ENCODE measurements at places on chromosomes 3 and 15. TPM values are rescaled to one million over a fixed set of nuclear protein-coding genes. Genes with fewer than 3 reads are reported as not detected.

The ATOSA gene
- total RNA-seq: 120 TPM

The ZNF385D gene
- not detected for total RNA-seq

The CCR9 gene
- total RNA-seq: 4.0 TPM

The SEC62 gene
- 87.4 TPM for total RNA-seq

The ZNF80 gene
- total RNA-seq: 0.97 TPM

The ZNF662 gene
- 0.94 TPM for total RNA-seq

The ROPN1 gene
- not detected for total RNA-seq

DNA sequence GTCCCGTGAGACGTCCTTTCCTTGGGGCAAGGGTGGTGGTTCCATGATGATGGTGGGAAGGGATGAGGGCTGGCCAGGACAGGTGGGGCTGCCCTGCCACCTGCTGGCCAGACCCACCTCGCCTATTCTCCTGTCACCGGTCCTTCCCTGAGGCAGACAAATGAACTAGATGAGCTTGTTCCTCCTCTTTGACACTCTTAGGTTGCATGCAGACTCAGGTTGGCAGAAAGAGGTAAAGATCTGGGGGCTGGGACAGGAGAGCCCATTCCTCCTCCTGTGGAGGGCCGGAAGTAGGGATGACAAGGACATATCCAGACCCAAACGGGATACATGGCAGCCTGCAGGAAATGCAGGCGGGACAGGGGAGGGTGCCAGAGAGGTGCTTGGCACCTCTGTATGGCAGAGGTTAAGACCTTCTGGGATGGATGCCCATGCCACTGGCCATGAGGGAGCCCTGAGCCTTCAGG lies 38.6 kb downstream of the ACSBG1 start:
- DNase-seq: peak; percentile 32

DNA sequence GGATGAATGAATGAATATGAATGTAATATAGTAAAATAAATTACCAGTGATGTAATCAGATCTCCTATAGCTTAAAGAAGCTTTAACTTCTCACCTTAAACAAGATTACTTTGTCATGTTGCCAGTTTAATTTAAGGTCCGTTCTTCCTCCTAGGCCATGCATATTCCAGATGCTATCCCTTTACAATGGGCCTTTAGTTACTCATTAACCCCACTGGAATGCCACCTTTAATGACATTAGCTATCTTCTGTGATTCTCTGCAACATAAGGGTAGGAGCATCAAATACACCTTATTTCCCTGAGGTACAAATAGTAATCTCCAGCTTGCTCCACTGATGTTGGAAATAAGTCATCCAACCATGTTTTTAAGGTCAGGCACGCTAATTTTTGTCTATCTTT lies 63.0 kb upstream of the TIMP4 start:
- no peak for DNase-seq

- DNase-seq: no peak
These were observed 245.6 kb downstream of the SATB1 start for GRCh38 chr3:18179521-18179920.

DNA sequence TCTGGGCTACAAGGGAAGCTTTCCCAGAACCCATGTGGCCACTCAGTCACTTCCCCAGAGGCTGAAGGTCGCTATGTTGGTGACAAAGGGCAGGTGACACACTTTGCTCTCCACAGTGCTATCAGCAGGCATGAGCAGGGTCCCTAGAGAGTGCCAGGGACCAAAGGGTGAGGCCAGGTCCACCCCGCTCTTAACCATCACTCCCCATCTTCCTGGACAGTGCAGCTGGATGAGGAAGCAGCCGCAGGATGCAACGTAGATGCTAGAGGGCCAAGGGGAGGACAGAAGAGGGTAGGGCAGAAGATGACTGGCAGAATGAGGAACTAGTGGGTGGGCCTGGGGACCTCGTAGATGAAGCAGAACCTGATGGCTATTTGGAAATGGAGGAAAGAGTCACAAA lies 13.6 kb upstream of the LTF start:
- DNase-seq: no peak

GRCh38 chr15:69783211-69783610 lies 314.5 kb downstream of the TLE3 start:
- DNase-seq: no peak

- no peak for DNase-seq
These were observed 11.0 kb upstream of the KNG1 start for GRCh38 chr3:186705882-186706780.

DNA sequence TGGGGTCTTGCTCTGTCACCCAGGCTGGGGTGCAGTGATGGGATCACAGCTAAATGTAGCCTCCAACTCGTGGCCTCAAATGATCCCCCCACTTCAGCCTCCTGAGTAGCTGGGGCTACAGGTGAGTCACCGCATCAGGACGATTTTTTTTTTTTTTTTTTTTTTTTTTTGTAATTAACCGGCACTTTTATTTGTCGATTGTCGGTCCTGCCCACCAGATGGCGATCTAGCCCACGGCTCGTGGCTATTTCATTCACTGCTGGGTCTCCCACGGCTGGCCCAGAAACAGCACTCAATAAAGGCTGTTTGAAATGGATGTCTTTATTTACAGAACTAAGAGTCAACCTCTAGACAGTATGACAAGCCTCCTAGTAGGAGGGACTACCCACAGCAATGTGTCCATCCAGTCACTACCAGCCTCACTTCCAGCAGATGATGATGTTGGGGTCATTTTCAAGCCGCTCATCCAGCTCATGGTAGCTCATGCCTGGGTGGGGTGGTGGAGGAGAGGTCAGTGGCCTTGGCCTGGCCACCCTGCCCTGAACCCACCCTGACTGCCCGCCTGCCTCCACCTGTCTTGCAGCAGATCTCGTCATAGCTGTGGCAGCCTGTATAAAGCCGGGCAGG lies 1.8 kb upstream of the ZMYND10 start:
- peak; percentile 68 for DNase-seq

GRCh38 chr3:194315965-194316361 lies 35.2 kb downstream of the CPN2 start:
- no peak for DNase-seq

DNA sequence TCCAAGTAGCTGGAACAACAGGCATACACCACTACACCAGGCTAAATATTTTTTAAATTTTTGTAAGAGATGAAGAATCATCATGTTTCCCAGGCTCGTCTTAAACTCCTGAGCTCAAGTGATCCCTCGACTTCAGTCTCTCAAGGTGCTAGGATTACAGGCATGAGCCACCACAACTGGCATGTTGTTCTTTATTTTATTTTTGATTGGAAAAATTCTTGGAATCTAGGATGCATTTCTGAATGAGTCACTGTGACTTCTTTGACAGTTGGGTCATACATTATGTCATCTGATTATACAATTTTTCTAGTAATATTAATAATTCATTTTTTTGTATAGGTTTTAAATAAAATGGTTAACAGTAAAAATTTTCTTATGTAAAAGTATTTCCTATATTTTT lies 870.2 kb downstream of the SI start:
- DNase-seq: no peak

- DNase-seq: no peak
These were observed 114.3 kb downstream of the WDR76 start for GRCh38 chr15:43941071-43941470.

GRCh38 chr3:119835556-119835955 lies 53.7 kb downstream of the NR1I2 start:
- no peak for DNase-seq

DNA sequence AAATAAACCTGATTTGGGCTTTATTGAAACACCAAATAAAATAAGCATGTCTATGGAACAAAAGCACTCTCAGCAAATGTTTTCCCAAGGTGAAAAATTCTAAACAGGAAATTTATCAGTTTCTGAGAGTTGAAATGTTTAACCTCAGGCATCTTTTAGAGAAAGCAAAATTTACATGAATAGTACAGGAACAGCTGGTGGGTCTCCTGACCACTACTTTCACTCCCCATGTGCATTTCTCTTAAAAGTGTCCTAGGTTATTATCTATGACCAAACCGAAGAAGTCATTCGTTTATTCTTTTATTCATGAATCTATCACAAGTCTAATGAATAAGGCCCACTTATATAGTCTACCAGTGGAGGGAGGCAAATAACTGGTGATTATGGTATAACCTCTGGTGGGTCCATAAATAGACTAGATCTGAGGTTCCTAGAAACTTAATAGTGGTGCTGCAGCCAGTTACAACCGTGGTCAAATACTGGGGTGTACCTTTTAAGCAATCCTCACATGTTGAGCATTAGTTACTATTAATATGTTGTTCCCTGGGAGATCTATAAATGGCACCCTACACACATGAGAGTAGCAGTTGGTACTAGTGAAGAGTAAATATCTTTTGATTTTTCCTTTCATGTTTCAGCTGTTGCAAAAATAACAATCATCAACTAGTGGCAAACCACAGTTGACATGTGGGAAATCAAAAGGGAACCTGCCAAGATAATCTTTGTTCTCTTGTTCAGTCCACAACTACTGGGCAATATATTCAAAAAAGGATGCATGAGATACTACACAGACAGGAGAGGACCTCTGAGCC lies 169.3 kb upstream of the STAC start:
- no peak for DNase-seq

- DNase-seq: no peak
These were observed 168.7 kb upstream of the STAC start for GRCh38 chr3:36211652-36211999.

DNA sequence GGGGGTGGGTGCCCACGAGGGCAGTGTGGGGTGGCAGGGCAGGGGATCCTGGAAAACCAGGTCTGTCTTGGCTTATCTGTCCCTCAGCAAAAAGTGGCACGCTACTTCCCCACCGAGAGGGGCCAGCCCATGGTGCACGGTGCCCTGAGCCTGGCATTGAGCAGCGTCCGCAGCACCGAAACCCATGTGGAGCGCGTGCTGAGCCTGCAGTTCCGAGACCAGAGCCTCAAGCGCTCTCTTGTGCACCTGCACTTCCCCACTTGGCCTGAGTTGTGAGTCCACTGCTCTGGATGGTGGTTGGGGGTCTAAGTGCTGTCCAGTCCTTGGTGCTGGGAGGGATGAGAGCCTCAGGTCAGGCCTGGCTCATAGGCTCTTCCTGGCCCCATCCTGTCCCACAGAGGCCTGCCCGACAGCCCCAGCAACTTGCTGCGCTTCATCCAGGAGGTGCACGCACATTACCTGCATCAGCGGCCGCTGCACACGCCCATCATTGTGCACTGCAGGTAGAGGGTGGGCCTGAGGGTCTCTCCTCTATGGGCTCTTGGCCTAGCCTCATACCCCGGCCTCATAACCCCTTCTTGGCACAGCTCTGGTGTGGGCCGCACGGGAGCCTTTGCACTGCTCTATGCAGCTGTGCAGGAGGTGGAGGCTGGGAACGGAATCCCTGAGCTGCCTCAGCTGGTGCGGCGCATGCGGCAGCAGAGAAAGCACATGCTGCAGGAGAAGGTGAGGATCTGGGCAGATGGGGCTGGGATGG lies 31.1 kb downstream of the PTPN23 start:
- DNase-seq: no peak

- DNase-seq: no peak
These were observed 5.6 kb downstream of the SLC25A38 start for GRCh38 chr3:39388741-39389248.

GRCh38 chr3:7518026-7518425 lies 657.1 kb downstream of the GRM7 start:
- DNase-seq: no peak

DNA sequence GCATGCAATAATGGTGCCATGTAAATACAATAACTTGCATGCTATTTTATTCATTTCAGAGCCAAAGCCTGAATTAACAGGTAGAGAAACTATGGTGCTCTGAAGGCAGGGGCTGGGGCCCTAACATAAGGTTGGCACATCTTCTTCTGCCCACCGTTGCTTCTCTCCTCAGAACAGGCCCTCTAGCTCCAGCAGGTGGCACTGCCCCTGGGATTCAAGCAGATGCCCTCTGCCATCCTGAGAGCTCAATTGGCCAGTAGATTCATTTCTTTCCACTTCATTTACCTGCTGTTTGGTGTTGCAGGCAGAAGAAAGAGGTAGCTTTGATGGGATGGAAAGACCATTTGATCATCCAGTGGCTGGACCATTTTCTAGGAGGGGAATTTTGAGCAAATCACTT lies 130.5 kb downstream of the FOXB1 start:
- DNase-seq: no peak

- DNase-seq: no peak
These were observed 338.6 kb upstream of the TPRG1 start for GRCh38 chr3:188832961-188833721.
